T follicular helper cell (primary cell): ENCODE measurements at places on chromosomes 3 and 15.

DNA sequence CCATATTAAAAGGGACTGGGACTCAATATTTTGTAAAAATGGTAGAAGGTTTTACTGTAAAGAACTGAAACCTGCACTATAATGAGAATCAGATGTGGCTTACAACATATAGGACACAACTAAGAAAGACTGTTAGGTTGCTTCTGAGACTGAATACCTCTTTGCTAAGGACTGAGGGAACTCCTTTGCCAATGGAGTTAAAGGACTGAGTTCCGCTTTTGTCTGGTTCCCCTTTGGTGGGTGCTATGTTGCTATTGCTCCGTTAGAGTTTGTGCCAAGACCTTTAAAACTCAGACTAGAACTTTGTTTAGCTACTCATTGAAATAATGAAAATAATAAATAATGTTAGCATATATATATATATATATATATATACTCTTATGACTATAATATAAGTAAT, 147.8 kb upstream of the KCNMB2 start:
- no peak for DNase-seq

DNA sequence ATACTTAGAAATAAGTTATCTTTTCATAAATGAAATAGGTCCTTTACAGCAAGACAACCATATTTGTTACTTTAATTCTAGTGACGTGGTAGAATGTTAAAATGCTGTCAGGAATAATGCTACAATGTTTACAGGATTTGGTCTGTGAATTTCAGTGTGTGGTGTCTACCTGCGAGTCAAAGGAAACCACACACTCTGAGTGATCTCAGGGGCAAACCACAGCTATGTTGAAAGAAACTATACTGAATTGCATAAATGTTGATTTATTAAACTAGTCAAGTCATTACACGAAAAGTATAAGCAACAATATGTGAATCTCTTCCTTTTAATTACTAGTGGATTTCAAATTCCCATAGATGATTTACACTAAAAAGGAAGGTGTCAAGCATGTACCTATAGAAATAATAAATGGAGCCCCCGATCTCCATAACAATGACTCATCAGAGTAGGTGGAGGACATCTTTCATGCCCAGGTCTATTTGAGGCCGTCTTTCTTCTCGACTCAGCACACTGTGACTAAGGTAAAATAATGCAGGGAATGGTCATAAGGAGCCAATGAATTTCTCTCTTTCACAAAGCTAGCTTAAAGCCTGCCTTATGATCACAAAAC, 463.0 kb downstream of the ERC2 start:
- no peak for DNase-seq

DNA sequence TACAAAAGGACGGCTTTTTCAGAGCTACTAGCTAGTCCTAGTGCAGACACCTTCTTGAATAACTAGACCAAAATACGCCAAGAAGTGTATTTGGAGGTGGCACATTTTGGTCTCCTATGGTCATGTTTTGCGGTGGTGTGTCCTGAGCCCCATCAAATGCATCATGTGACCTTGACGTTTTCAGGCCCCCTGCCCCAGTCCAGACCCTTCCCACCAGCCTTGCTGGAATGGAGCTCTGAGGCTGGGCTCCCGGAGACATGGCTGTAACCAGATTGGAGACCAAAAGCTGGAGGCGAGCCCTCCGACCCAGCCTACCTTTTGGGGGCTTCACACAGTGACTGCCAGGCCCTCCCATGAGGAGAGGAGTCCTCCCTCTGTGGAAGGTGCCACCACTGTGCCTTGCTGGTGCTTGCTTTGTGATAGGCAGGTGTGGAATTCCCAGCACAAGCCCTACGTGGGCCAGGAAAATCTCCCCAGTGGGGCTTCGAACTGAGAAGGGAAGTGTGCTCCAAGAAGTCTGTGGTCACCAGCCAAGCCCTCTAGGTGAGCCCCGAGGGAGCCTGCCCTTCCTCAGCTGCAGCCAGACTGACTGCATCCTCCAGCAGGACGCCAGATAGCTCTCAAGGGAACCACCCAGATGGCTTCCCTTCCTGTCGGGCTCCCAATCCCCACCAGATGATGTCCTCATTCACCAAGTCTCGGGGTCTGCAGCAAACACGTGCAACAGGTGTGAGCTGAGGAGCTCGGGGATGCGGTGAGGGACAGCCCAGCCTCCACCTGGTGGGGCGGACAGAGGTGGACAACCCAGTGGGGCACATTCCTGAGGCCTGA, 126.2 kb downstream of the ASB7 start:
- DNase-seq, result no peak

DNA sequence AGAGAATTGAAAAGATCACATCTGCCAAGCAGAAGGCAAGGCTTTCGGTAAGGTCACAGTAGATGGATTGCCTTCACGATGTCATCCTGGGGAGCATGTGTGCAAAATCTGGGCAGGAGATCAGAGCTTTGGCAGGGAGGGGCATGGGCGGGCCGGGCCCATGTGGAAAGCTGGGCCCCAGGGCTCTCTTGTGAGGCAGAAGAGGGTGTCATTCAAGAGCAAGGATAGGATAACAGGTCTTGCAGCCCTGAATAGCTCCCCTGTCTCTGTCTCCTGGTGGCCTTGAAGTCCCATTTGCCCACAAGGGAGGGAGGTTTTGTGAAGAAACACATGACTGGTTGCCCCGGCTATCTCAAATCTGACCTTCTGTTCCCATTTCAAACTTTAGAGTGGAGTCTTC, 172.0 kb downstream of the OPA1 start:
- no peak for DNase-seq

- DNase-seq, result no peak
Measured at GRCh38 chr15:53068636-53069035, 278.5 kb upstream of the ONECUT1 start.
